ENCODE measurements at places on chromosomes 12 and 14.
A peak's percentile ranks its signal among the peaks of the same experiment; 100 is the strongest.

GRCh38 chr12:9039397-9039977, 50.1 kb downstream of the KLRG1 start:
- DNase-seq: peak; percentile 20

DNA sequence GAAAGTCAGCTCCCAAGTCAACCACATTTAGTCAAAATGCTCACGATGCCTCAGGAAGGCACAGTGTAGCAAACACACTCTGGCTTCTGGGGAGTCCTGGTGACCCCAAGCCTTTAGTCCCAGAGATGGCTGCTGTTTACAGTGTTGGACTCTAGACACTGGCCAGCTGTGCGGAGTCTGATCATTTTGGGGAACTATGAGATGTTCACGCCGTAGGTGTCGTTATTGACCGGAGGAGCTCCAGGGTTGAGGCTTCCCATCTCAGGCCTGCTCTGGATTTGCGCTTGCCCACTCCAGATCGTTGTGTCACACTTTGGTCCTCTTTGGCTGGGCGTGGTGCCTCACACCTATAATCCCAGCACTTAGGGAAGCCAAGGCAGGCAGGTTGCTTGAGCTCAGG, 27.7 kb downstream of the BRI3BP start:
- no peak for DNase-seq

GRCh38 chr14:61430066-61430757, 108.8 kb downstream of the PRKCH start:
- no peak for DNase-seq

DNA sequence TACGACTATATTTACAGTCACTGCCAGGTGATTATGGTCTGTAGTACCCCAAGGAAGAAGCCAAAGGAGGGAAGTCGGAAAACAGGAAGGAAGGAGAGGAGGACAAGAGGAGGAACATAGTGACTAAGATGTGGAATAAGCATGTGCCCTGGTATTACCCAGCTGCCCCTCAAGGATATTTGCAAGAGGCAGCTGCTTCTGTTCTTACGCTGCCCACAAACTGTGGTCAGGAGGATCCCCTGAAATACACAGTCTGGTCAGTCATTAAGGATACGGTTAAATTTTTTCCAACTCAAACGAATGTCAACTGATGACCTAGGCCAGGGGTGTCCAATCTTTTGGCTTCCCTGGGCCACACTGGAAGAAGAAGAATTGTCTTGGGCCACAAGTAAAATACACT, 126.5 kb downstream of the CMAS start:
- no peak for DNase-seq

GRCh38 chr12:122023339-122024131, 1.9 kb downstream of the BCL7A start:
- peak; percentile 28 for DNase-seq

DNA sequence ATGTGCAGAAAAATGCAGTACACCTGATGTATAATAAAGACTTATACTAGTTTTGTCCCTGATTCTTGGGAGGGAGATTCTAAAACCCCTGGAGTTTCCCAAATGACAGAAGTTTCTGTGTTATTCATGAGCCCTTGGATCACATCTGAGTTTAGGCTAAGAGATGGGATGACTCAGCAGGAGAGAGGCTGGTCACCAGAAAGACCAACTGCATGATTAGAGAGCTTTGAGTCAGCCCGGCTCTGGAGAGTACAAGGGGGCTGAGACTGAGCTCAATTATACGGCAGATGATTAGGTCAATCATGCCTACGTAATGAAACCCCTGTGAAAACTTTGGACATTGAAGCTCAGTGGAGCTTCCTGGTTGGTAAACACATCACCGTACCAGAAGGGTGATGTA, 174.2 kb downstream of the SSPN start:
- DNase-seq: peak; percentile 37

GRCh38 chr12:4439736-4440135, 5.9 kb downstream of the FGF6 start:
- DNase-seq: no peak

DNA sequence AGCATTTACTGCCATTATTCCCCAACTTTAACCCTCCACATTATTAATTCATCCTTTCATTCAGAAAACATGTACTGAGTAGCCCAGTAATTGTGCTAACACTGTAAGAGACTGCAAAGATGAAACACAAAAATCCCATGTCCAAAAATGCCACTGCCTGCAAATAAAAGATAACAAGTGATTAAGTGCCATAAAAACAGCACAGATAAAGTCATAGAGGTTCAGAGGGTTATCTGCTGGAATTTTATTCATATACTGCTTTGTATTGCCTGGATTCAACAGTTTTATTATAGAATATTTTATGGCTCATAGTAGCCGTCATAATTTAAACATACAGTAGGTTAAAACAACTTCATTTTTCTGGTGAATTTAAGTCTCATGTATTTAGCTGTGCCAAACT, 177.9 kb downstream of the KICS2 start:
- no peak for DNase-seq

- no peak for DNase-seq
Measured at GRCh38 chr12:26571560-26571959, 261.4 kb downstream of the ITPR2 start.

GRCh38 chr12:69540987-69541386, 44.3 kb upstream of the CCT2 start:
- peak; percentile 39 for DNase-seq

GRCh38 chr14:52876806-52877205, 74.0 kb downstream of the FERMT2 start:
- DNase-seq: no peak

DNA sequence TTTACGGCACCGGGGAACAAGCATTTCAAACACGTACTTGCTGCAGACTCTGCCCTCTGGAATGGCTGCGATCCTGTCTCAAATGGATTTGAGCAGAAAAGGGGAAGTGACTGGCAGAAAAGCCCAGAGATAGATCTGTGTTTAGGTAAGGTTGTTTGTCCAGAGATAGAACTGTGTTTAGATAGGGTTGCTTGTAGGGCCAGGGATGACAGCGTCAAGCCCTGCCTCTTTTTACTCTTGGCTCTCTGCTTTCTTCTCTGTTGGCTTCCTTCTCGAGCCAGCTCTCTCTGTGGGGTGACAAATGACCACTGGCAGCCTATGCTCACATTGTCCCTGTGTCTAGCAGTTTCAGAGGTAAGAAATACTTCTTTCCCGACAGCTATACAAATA, 11.4 kb downstream of the DGLUCY start:
- no peak for DNase-seq

- DNase-seq: no peak
Measured at GRCh38 chr14:104442631-104443390, 136.8 kb upstream of the C14orf180 start.

DNA sequence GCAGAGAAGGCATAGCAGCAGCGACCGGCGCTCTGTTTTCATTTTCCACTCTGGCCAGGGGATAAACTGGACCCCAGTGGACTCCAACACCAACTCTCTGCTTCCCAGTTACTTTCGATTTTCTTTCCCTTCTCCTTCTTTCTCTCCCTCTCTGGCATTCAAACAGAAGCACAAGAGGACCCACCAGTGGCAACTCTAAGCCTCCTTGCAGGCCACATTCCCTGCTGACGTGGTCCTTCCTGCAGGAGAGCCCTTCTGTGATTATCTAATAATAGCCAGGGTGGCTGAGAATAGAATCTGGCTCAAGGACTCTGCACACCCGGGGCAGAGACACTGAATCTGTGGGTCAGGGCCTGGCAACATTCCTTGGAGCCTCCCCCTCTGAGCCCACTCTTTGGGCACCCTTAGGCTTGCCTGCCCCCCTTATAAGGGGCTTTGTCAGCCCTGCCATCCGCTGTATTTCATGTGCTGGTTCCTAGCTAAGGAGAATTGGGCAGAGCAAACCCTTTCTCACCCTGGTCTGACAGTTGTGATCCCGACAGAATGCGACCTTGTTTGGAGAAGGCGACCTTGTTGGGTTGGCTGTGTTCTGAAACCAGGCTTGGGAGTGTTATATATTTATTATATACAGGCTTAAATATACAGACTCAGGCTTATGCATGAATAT, 8.2 kb upstream of the HOXC6 start:
- no peak for DNase-seq

GRCh38 chr12:66960704-66961690, 282.1 kb upstream of the GRIP1 start:
- no peak for DNase-seq

DNA sequence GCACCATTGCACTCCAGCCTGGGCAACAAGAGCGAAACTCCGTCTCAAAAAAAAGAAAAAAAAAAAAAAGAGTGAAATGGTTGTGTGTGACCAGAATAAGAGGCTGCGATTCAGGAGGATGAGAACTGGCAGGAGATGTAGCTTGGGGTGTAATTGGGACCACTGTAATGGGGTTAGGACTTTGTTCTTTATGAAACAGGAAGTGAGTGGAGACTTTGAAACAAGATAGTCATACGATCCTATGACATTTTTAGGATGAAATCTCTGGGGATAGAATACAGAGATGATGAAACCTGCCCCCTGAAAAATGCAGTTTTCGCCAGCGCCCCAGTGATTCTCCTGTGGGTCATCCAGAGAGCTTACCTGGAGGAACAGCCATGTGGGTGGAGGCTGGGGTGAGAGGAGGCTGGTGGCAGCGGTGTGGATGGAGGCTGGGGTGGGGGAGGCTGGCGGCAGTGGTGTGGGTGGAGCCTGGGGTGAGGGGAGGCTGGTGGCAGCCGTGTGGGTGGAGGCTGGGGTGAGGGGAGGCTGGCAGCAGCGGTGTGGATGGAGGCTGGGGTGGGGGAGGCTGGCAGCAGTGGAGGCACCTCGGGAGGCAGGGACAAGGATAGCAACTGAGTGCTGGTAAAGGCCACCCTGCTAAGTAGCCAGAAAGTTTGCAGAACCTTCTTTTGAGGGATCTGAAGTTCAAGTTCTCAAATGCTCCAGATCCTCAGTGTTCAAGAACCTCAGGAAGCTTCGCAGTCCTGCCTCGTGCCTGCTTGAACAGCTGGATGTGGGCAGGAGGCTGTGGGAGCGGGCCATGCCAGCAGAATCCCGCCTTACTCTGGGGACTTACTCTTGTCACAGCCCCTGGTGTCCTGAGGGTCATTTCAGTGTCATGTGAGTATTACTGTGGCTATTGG, 20.2 kb downstream of the FBXL14 start:
- DNase-seq: no peak

GRCh38 chr14:95362138-95362494, 42.4 kb upstream of the CLMN start:
- DNase-seq: no peak

GRCh38 chr14:88866305-88866704, 41.9 kb downstream of the TTC8 start:
- no peak for DNase-seq

- no peak for DNase-seq
Measured at GRCh38 chr14:77980475-77981321, 180.8 kb downstream of the ADCK1 start.

DNA sequence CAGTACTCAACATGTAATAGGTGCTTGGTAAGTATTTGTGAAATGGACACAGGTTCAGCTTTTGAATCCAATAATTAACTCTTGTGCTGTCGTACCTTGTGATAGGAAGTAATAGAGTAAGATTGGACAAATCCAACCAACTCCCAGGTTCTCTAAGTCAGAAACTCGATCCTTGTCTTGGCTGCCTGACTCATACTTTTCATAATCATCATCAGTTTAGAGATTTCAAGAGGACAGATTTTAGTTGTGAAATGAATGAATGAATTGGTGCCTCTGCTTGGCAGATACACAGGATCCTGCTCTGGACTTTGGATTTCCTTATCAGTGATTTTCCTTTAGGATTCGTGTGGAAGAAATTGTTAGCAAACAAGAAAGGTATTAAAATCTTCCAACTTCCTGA, 1145.2 kb downstream of the AACS start:
- DNase-seq: no peak

DNA sequence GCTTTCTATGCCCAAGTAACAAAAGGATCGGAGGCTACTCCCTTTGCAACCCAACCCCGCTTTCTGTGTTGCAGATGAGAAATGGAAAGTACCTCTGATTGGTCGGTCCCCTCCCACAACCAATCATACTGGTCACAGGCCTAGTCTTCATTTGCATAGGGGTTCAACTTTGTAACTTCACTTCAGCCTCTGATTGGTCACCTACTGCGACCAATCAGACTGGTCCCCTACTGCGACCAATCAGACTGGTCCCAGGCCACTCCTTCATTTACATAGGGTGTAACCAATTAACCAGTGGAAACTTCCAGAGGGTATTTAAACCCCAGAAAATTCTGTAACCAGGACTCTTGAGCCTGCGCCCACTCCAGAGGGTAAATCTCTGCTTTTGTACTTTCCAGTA, 906.4 kb upstream of the TMEM132C start:
- no peak for DNase-seq

DNA sequence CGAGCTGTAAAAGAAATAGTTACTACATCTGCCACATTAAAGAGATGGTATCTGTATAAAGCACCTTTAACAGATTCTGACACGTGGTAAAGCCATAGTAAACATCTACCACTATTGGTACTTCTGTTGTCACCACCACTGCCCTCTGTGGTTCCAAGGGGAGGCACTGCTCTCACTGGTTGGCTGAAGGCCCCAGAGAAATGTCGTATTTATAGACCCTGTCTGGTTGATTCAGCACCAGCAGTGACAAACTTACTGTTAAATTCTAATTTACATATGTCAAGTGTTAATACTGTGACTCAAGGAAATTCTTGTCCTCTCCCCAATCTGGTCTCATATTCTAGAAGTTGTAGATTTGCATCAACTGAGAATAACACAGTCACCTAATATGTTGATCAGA, 281.1 kb downstream of the ERC1 start:
- no peak for DNase-seq

- no peak for DNase-seq
Measured at GRCh38 chr14:92185559-92185958, 63.8 kb downstream of the CPSF2 start.

DNA sequence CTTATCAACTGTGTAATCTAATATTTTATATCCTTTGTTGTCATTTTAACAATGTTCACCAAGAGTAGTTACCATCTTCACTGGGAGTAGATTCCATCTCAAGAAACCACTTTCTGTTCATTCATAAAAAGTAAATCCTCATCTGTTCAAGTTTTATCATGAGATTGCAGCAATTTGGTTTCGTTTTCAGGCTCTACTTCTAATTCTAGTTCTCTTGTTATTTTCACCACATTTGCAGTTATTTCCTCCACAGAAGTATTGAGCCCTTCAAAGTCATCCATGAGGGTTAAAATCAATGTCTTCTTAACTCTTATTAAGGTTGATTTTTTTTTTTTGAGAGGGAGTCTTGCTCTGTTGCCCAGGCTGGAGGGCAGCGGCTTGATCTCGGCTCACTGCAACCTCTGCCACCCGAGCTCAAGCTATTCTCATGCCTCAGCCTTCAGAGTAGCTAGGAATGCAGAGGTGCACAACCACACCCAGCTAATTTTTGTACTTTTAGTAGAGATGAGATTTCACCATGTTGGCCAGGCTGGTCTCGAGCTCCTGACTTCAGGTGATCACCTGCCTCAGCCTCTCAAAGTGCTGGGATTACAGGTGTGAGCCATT, 276.6 kb downstream of the ACSS3 start:
- no peak for DNase-seq

DNA sequence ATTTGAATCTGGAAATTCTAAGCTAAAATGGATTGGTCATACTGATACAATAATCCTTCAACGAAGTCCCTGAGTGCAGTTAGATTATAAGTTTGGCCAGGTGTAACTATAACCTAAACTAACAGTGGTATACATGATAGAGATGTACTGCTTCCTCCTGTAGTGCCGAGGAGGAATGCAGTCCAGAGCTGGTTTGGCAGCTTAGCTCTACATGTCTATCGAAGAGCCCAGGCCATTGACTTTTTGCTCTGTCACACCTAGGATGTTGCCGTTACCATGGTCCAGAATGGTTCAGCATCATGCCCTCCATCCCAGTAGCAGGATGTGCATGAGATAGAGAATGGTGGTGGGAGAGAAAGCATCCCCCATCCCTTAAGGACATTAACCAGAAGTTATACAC, 318.1 kb downstream of the ZFP36L1 start:
- no peak for DNase-seq
